ENCODE measurements at places on chromosomes 1 and 21. TPM values are rescaled to one million over a fixed set of nuclear protein-coding genes. Genes with fewer than 3 reads are reported as not detected.

The AMY1B gene
- not detected for total RNA-seq

The ROR1 gene
- total RNA-seq: 94.3 TPM

The TMEM183A gene
- 107 TPM for total RNA-seq

The NKAIN1 gene
- 38.4 TPM for total RNA-seq

The WNT9A gene
- total RNA-seq: 2.0 TPM

The CYP4A11 gene
- total RNA-seq: not detected

The CCDC185 gene
- 0.56 TPM for total RNA-seq

The ANGPTL1 gene
- total RNA-seq: not detected

The ELAPOR1 gene
- total RNA-seq: 2.1 TPM

The SLC5A9 gene
- 0.10 TPM for total RNA-seq

The PGBD2 gene
- total RNA-seq: 10.2 TPM
